Stimulated activated CD8-positive, alpha-beta memory T cell treated with anti-CD3 and anti-CD28 coated beads, Interleukin-2, amount 100 ng/mL, for 1 hour (primary cell): ENCODE measurements at places on chromosomes 3 and 15.

- no peak for DNase-seq
Observed at GRCh38 chr3:139737682-139738361, 60.0 kb upstream of the NMNAT3 start.

- DNase-seq: no peak
Observed at GRCh38 chr3:65666448-65667091, 372.1 kb downstream of the MAGI1 start.

DNA sequence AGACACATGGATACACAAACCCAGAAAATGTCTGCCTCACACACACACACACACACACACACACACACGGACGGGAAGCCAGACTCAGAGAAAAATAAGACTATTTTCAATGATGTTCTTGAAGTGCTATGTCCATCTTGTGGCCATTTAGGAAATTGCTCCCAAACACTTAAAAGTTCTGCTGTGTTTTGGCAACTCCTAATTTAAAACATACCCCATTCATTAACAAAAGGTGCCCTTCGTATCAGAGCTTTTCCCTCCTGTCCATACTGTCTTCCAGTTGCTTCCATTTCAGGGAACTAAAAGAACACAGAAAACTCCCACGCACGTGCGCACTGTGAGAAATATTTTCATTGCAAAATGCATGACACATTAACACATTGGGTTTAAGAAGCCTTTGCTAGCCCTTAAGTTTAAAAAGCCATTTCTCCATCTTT is 44.6 kb downstream of the SLC12A1 start:
- no peak for DNase-seq

DNA sequence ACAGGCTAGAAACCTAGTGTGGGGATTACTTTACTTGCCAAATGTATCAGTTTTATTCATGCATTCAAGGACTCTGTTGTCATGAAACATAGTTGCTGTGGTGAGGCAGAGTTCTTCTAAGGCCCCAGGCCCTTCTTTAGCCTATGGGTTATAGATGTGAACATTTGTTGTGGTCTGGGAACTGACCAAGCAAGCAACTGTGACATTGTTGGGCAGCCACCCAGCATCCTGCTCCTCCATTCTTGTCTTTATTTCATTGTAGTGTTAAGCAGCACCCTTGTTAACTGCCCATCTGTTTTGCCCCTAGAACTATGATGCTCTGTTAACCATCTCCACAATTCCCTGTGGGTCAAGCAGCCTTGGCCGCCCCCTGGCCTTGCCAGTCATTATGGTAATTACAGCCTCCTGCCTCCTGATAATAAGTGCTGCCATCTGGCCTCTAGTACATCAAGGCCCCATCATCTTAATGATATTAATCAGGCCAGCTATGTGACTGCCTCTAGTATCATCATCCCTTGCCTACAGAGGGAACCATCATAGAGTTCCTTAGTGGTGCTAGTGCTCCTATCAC is 12.2 kb upstream of the IFT57 start:
- DNase-seq: no peak

- DNase-seq: no peak
Observed at GRCh38 chr3:63654211-63654610, 1.7 kb downstream of the SNTN start.

- DNase-seq: peak; percentile 6
Observed at GRCh38 chr3:57557085-57557537, 1.0 kb downstream of the PDE12 start.

DNA sequence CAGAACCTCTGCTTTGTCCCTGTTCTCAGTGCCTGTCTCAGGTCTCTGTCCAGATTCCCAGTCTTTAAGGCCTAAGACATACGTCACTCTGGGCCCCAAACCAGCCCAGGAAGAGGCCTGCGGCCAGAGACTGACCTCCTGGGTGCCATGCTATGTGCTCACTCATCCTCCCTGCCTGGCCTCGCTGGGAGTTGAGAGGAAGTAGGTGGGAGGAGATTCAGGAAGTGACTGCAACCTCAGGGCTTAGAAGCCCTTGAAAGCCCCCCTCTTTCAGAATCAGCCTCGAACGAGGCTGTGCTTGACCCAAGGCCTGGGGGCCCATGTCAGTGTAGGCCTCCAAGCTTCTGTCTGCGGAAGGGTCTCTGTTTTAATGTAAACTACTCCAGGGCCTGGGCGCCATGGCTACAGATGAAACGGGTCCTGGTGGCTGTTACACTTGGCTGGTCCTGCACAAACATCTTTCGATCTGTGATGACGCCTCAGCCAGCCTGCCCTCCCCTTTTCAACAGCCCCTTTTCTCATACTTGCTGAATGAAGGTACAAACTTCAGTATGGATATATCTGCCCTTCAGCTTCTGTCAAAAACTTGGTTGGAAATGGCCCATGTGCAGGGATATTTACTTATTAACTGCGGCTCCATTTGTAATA is 11.7 kb downstream of the RASGRF1 start:
- DNase-seq: no peak

DNA sequence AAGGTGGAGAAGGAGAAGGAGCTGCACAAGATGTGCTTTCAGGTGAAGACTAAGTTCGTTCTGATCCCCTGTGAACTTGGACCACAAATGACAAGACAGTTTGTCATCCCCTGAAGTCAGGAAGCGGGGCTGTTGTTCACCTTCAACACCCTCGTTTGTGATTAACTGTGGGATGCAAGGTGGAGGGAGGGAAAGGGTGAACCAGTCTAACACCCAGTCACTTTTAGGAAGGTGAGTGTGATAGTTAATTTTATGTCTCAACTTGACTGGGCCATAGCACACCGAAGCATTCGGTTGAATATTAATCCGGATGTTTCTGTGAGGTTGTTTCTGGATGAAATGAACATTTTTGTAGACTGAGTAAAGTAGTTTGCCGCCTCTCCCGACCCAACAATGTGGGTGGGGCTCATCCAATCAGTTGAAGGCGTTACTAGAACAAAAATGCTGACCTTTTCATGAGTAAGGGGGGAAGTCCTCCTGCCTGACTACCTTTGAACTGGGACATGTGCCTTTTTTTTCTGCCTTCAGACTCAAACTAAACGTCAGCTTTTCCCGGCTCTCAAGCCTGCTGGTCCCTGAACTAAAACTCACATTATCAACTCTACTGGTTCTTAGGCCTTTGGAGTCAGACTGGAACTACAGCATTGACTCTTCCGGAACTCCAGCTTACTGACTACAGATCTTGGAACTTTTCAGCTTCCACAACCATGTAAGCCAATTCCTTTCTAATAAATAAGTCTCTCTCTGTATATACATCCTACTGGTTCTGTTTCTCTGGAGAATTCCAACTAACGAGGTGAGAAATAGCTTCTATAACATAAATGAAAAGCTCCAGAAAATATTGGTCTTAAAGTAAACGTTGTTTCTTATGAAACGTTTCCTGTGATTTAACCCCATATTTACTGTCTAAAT is 264.0 kb upstream of the SLITRK3 start:
- DNase-seq: no peak

DNA sequence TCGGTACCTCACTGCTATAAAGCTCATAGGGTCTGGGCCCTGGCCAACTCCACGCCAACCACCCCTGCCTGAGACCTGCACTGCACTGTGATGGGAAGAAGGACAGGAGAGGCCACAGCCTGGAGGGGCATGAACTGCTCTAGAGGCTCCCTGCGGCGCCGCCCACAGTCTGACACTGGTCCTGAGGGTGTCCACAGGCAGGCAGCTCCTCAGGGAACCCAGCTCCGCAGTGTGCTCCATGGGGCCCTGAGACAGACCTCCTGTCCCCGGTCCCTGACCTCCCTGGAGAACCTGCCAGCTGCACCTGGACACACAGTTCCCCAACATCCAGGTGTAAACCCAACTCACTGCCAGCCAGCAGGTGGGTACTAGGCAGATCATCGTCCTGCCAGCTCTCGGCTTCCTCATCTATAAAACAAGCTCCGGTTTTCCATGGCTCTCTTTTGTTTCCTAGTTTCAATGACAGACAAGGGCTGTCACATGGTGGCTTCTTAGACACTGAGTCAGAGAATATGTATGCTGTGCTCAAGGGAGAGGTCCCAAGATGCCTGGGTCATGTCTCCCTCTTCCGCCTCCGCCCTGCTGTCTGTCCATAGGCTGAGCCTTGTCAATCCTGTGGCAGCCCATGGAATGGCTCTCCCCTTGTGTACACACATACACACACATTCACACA is 5.1 kb upstream of the HAPLN3 start:
- DNase-seq: no peak

DNA sequence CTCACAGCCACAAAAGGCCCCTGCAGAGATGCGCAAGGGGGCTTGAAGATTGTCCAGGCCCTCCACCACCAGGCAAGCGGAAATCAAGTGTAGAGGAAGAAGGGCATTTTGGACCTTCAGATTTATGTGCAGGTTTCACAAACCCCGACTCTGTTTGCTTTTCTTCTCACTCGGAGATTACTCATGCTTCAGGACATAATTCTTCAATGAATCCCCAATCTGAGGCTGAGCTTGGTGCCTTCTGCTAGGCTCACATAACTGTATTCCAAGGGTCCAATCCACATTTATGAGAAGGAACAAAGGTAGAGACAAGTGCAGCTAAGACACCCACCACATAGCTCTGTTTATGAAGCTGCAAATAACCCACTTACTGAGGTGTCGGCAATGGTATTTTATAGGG is 50.6 kb upstream of the NMNAT3 start:
- no peak for DNase-seq

DNA sequence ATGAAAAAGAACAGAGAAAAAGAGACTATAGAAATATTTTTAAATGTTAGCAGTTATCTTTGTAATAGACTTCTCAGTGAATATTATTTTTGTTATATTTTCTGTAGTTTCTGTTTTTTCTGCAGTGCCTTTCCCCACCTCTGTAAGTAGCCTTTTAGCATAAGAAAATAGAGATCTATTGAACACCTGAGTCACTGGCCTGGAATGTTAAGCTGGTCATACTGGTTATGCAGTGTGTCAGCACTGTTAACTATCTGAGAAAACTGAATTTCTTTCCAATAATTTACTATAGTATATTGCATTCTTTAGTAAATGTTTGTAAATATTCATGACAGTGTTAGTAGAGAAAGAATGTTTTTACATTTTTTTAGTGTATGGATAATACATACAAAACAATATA is 79.8 kb downstream of the NECTIN3 start:
- no peak for DNase-seq

DNA sequence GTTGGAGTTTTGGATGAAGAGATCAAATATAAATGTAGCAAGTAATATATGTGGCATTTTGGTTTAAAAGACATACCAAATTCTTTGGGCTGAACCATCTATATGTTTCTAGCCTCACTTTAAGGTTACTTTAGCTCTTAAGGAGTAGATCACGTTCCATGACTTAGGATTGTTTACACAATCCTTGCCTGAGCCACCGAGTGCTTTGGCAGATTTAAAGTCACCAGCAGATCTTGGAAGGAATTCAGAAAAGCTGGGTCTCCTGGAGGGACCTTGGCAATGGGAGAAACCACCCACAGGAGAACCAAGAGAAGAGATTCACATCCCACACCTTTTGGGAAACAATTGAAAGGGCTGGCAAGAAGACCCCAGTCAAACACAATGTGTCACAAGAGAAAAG is 54.5 kb downstream of the TM4SF18 start:
- no peak for DNase-seq

DNA sequence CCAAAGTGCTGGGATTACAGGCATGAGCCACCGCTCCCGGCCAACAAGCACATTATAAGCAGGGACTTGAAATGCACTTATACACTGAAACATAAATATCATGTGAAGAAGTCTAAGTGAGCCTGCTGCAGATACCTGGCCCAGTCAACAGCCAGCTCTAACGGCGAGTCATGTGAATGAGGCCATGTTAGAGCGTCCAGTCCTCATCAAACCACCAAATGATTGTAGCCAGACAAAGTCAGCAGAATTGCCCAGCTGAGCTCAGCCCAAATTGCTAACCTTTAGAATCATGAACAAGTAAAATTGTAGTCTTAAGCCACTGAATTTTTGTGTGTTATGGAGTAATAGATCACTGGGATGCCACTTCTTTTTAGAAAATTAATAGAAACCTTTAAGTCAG is 37.8 kb upstream of the UACA start:
- no peak for DNase-seq

DNA sequence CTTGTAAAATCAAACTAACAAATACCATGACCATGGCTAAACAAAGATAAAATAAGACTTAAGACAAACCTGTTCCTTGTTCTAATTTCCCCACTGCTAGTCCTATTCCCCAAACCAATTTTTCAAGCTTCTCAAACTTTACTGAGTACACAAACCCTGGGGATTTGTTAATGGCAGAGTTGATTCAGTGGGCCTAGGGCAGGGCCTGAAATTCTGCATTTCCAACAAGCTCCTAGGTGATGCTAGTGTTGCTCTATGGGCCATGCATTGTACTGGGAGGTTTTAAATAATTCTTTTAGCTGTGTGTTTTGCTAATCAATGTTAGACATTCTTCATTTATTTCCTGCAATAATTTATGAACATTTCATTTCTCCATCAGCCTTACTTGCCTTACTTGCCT is 13.3 kb upstream of the CCR9 start:
- no peak for DNase-seq

GRCh38 chr3:12041446-12042041 is 37.4 kb downstream of the SYN2 start:
- DNase-seq: no peak

GRCh38 chr3:124887177-124887931 is at the start of gene ITGB5:
Gene ITGB5 (minus strand): TSS chr3:124887365. CDS start chr3:124887000, 365 bp downstream.
- DNase-seq: no peak

DNA sequence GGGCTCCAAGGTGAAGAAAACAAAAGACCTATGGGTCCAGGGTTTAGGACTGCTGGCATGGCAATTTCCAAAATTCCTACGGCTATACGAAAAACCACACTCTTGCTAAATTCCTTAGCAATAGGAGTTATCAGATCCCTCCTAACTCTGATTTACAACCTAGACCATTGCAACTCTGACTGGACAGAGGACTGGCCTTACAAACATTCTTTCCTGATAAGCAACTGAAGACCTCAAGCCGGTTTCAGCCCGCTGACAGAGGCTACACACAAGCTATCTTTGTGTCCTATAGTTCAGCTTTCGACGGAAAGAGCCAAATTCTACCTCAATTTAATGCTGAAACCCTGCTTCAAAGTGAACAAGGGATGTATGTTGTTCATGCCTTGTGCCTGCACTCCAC is 38.3 kb upstream of the AGBL1 start:
- no peak for DNase-seq

DNA sequence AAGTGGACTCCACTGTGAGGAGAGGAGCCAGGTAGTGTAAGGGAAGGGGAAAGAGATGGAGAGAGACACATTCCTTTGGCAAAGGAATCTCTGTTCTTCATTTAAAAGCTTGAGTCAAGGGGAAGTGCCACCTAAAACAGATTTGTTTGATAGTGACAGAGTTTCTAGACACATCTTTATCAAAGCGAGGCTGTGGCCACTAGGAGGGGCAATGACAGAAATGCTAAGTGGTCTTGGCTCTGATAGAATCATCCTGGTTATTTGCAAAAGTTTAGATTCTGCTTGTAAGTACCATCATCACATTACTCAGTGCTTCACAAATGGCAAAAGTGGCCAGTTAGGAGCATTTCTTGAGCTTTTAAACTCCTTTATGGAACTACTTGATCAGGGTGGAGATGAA is 261.4 kb downstream of the CNTN3 start:
- no peak for DNase-seq

DNA sequence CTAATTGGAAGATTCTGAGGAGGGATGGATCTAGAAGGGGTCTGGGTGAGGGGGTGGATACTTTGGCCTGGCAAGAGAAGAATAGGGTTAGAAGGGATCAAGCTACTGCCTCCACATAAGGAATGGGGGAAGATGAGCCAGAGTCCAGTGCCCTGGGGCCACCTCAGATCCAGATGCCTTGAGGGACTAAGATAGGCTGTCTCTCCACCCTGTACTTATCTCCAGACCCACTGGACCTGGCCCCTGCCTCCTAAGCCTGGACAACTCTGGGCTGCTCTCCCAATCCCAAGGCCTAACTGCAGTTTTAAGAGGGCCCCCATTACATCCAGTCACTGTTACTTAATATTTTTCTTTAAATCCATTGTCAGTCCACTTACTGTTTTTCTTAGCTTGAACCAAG is 2.0 kb downstream of the DVL3 start:
- no peak for DNase-seq
